CD4-positive, alpha-beta memory T cell (primary cell): ENCODE measurements at places on chromosomes 6 and 20. TPM values are rescaled to one million over a fixed set of nuclear protein-coding genes. Genes with fewer than 3 reads are reported as not detected.

- DNase-seq, result no peak
Observed at GRCh38 chr6:137937834-137938233, 70.8 kb downstream of the TNFAIP3 start.

GRCh38 chr6:158706369-158706982 lies 56.6 kb downstream of the SYTL3 start:
- no peak for DNase-seq

DNA sequence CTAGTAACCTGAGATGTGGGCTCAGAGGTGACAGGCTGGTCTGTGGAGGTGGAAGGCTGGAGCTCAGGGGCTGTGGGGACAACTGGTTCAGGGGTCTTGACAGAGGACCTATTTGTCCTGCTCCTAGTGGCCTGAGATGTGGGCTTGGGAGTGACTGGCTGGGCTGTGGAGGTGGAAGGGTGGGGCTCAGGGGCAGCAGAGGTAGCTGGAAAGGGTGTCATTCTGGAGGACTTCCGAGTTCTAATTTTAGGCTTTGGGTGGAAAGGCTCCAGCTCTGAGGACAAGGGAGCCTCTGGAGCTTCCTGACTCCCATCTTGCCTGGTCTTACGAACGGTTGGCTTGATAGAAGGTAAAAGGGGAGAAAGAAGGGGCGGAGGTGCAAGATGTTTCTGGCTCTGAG lies 11.5 kb downstream of the MDC1 start:
- no peak for DNase-seq

ATAT1 gene
- total RNA-seq, result 8.3 TPM

DNA sequence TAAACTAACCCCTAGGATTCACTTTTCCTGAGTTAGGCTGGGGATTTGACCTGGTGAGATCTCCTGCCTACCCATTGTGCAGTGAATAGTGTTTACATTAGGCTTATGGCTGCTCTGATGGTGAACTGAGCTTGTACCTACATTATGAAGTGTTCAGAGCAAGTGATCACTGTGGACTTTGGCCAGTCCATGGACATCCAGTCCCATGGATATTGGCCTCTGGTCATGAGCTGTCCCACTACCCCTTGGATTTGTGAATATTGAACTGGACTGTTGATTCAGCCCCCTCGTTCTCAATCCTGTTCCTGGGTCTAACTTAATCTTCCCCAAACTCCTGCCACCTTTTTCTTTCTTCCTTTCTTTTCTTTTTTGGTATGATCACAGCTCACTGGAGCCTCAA lies 13.8 kb downstream of the ASIP start:
- no peak for DNase-seq

HEY2 gene
- 0.14 TPM for total RNA-seq

RIPOR3 gene
- not detected for total RNA-seq

SYCP2 gene
- 4.0 TPM for total RNA-seq

TRERF1 gene
- total RNA-seq, result 28.3 TPM

GRCh38 chr20:51162015-51162414 lies 139.1 kb upstream of the KCNG1 start:
- no peak for DNase-seq

GRCh38 chr6:45951321-45952167 lies 64.1 kb downstream of the CLIC5 start:
- no peak for DNase-seq

GRCh38 chr20:19746396-19746795 lies 11.7 kb upstream of the RIN2 start:
- DNase-seq, result no peak

DNA sequence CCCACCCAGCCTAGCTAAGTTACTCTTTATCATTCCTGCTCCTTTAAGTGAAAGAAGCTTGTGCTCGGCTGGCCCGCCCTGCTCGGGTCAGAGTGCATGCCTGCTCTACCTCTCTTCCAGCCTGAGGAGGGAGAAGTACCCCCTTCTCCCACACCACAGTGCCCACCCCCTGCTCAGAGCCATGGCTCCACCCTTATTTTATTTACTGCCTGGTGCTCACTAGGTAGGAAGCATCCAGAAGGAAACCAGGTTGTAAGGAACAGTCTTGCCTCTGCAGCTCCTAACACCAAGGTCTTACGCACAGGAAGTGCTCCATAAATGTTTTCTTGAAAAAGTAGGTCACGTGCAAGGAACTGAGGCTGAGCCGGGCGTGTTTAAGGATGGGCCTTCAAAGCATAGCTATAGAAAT lies 105.7 kb upstream of the SNX9 start:
- DNase-seq, result no peak

TRDN gene
- not detected for total RNA-seq

GRCh38 chr6:66230591-66230990 lies 523.6 kb upstream of the EYS start:
- DNase-seq, result no peak

CALHM5 gene
- total RNA-seq, result not detected

DNA sequence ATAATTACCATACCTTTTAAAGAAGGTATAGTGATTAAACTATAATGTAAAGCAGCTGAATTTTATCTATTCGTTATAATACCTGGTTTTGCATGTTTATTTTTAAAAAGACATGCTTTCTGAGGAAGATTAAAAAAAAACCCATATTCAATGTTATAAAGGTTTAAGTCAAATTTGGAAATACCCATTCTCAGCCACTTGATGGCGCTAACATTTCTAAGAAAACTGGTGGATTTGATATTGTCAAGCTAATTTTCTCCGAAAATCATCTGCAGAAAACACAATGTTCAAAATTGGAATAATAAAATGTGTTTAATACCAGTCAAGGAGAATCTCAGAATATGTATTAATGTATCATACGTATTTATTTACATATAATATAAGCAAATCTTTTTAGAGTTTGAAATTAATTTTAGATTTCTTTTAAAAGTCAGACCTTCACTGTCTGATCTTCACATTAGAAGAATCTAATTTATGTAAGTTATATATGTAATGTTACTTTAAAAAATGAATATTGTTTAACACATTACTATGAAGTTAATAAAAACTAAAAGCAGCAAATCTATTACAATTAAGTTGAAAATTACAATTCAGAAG lies 35.0 kb downstream of the SHPRH start:
- DNase-seq, result peak; percentile 13

GRCh38 chr6:116165596-116165995 lies 39.7 kb upstream of the COL10A1 start:
- DNase-seq, result no peak

RBPJL gene
- total RNA-seq, result not detected

- no peak for DNase-seq
Observed at GRCh38 chr6:151493161-151493803, 535 bp upstream of the CCDC170 start.

GRCh38 chr6:97085772-97086171 lies 161.2 kb downstream of the KLHL32 start:
- DNase-seq, result no peak

- DNase-seq, result no peak
Observed at GRCh38 chr6:150251566-150252186, 108.8 kb downstream of the PPP1R14C start.

ANGPT4 gene
- total RNA-seq, result not detected

CST11 gene
- total RNA-seq, result not detected

DNA sequence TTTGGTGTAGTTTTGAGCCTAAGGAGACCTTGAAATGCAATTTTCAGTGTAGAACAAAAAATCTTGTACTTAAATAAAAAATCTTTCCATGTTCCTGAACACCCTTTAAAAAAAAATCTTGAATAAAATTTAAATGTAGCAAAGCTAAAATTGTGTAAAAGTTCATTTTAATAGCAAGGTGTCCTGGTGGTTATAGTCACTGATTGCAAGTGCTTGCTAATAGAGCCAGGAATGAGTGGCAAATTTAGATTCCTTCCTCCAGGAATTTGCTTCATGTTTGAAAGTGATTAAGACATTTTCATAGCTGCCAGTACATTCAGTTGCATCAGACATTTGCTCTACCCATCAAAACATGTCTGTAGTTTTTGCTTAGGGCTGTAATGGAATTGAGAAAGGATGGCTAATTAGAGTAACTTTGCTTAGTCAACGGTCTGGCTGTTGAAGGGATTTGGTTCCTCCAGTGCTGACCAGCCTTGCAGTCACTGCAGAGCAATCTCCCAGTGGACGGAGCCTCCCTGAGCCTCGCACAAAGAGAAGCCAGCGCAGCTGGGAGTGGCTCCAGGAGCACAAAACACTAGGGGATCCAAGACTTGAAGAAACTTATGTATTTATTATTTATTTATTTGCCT lies 36.5 kb downstream of the AKAP12 start:
- no peak for DNase-seq

- no peak for DNase-seq
Observed at GRCh38 chr6:100412872-100413271, 51.8 kb downstream of the SIM1 start.

GSTA3 gene
- total RNA-seq, result not detected

GRCh38 chr20:45470262-45470931 lies 844 bp downstream of the WFDC2 start:
- no peak for DNase-seq

DNA sequence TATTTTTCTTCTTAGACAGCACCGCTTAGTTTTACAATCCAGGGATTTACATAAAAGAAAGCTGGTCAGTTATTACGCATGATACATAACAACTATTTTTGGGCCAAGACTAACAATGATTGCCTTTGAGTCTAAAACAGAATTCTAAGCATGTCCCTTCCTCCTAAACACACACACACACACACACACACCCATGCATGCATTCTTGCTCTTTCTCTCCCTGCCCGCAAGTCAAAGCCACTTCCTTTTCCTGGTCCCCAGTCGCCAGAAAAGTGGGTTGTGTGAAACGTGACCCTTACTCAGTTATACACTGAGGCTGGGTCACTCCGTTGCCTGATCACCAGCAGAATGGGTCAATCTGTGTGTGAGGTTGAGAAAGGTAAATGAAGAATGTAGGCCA lies 31.4 kb downstream of the FYN start:
- DNase-seq, result peak; percentile 66
